Hypothalamus (tissue), 51 donors: ENCODE measurements at places on chromosomes 7 and 10.
A peak's percentile ranks its signal among the peaks of the same experiment; 100 is the strongest.

DNA sequence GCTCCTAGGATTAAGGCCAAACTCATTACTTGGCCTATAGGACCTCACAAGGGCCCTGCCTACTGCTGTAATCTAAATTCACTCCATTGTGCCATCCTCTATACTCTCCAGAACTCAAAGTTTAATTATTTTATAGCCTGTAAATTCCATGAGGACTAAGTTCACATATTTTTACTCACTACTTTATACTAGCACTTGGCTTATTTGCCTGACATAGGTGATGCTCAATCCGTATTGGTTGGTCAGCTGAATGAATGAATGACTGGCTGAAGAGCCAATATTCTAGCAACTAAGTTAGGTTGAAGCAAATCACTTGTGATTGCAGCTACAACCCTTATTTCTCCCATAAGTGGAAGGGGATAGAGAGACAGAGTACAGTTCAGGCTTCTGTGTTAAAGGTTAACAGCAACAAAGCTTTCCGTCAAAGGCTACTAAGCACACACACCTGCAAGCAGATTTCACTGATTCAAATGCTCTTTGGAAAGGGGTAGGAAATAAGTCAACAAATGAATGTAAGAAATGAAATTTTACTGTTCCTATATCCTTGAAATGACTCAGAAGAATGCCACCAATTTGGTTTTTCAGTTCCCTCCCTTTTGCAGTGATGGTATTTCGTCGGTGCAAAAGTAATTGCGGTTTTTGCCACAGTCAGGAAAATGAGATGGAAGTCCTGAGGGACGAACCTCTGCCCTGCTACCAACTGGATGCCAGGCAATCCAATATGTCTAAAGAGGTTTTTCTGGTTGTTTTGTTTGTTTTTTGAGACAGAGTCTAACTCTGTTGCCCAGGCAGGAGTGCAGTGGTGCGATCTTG lies 120.7 kb downstream of the COL28A1 start:
- DNase-seq: no peak

DNA sequence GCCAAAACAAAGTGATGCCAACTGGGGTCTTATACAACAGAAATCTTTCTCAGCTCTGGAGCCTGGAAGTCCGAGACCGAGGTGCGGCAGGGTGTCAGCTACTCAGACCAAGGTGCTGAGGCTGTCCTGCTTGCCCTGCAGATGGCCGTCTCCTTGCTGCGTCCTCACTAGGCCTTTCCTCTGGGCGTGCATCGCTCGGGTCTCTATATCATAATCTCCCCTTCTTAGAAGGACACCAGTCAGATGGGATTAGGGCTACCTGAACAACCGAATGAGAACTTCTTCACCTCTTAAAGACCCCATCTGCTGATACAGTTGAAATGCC lies 244.7 kb downstream of the EBF3 start:
- no peak for DNase-seq

GRCh38 chr7:34497153-34497777 lies 160.8 kb upstream of the NPSR1 start:
- no peak for DNase-seq

GRCh38 chr7:33666531-33666930 lies 238.8 kb upstream of the BMPER start:
- no peak for DNase-seq

DNA sequence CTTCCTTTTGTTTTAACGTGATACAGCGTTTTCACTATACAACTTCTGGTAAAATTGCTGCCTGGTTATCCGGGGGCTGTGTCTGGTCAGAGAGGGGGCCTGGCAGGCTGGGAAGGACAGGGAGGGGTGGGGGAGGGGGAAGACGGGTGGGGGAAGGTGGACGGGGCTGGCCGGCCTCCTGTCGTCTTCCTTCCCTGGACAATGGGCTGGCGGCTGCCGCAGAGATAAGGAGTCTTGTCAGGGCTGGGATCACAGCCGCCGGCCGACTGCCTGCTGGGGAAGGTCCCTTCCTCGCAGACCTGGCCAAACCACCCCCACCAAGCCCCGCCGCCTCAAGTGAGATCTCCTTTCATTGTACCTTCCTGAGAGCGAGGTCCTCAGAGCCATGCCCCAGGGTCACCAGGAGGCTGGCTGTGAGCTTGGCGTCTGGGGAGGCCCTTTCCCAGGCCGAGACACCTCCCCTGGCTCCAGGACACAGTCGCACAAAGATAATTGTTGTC lies 151.2 kb upstream of the TNRC18 start:
- DNase-seq: no peak

DNA sequence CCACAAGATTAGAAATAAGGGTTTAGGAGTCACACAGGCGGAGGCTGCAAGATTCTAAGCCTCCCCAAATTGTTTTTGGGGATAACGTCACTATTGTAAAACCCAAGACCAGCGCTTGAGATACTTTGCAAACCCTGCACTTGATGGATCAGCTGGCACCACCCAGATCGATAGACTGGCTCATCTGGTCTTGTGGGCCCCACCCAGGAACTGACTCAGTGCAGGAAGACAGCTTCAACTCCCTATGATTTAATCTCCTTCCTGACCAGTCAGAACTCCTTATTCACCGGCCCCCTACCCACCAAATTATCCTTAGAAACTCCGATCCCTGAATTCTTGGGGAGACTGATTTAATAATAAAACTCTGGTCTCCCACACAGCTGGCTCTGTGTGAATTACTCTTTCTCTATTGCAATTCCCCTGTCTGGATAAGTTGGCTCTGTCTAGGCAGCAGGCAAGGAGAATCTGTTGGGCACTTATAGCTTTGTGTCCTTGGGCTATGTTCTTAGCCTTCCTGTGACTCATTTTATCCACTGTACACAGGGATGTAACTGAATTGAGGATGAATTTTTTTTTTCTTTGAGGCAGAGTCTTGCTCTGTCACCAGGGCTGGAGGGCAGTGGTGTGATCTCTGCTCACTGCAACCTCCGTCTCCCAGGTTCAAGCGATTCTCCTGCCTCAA lies 64.4 kb upstream of the CARD11 start:
- no peak for DNase-seq

DNA sequence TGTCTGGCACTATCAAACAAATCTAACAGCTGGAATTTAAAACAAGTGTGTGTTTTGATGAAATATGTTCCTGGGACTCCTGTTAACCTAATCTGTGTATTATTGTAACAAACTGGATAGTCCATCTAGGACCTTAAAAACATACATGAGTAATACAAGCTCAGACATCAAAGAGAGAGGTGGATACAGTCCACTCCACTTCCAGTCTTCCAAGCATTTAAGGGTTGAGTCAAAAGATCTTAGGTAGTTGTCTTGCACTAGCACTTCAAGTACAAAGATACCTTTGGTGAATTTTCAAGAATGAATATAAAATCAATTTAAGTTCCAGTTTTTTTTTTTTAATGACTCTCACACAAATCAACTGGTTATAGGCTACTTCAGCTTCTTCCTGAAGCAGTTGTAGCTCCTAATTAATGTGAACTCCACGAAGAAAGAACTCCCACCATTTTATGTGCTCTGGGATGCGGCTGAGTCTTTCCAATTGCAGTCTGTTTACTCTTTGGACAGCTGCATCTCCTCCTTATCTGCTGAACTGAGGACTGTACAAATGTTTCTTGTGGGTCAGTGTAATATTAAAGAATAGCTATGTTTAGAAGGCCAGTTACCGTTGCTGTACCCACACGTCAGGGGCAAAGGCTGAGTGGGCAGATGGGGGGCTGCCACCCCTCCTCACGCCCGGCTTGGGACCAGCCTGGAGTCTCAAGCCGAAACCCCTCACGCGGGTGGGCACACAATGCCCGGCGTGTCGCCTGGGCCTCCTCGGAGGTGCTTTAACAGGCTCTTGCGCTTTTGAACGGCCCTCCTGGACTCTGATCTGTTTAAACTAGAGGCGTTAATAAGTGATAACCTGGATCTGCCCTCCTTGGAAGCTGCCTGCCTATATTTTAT lies 2.9 kb upstream of the IGF2BP3 start:
- no peak for DNase-seq

GRCh38 chr10:104766341-104766740 lies 125.3 kb downstream of the SORCS3 start:
- DNase-seq: no peak

GRCh38 chr7:28002638-28003037 lies 178.0 kb downstream of the JAZF1 start:
- DNase-seq: no peak

DNA sequence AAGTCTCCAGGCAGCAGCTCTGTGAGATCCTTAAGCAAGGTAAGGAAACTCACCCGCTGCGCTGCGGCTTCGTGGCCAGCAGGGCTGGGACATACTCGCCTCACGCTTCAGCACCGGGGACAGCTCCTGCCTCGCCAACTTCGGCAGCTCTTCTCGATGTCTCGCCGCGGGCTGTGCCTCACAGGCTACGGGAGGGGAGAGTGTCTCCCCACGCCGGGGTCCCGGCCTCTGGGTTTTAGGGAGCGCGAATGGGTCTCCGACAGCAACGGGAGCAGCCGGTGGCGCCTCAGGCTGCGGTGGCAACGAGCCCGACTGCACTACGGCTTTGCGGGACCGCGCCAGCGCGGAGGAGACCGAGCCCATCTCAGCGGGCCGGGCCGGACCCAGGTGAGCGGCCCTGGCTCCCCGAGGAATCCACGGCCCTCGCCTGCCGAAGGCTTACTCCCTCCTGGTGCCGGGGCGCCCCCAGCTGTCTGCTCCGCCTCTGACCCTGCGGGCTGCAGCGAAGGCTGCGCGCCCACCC lies 62.4 kb downstream of the LSM5 start:
- DNase-seq: peak; percentile 54

DNA sequence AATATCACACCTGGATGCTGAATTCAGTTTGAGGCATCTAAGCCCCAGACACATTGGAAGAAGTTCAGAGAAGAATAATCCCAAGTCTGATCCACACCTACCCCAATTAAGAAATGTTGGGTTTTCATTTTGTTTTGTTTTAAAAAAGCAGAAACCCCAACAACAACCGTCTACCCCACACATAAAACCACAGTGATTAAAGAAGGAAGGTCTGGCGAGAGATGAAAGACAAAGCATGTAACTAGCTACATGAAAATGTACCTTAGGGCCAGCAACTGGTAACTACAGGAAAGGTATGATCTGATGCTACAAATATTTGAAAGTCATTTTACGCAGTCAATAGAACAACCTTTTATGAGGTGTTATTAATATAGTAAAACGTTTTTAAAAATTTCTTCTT lies 1112.3 kb downstream of the GATA3 start:
- DNase-seq: no peak

- DNase-seq: no peak
Measured at GRCh38 chr7:69568266-69568665, 30.0 kb upstream of the AUTS2 start.

DNA sequence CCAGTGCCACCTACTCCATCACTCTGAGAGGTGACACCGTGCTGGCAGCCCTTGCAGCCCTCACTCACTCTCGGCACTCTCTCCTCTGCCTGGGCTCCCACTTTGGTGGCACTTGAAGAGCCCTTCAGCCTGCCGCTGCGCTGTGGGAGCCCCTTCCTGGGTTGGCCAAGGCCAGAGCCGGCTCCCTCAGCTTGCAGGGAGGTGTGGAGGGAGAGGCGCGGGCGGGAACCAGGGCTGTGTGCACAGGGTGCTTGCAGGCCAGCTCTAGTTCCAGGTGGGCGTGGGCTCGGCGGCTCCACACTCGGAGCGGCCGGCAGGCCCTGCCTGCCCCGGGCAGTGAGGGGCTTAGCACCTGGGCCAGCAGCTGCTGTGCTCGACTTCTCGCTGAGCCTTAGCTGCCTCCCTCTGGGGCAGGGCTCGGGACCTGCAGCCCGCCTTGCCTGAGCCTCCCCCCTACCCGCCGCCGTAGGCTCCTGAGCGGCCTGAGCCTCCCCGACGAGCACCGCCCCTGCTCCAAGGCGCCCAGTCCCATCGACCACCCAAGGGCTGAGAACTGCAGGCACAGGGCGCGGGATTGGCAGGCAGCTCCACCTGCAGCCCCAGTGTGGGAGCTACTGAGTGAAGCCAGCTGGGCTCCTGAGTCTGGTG lies 48.7 kb upstream of the SLC35G1 start:
- DNase-seq: no peak

DNA sequence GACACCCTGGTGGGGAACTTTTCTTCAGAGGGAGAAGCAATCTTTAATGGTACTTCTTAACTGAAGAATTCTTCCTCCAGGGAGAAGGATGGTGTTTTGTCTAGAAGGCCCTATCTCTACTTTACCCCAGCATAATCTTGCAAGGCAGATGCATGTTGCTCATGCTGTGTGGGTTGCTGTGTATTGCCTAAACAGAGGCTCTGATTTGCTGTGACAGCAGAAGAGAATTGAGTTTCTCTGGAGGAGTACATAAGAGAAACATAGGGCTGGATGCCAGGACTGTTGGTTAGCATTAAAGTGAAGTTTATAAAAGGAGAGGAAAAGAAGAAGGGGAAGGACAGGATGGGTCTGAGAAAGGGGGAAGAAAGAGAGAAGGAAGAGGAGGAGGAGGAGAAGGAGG lies 248.1 kb upstream of the HPS1 start:
- no peak for DNase-seq

DNA sequence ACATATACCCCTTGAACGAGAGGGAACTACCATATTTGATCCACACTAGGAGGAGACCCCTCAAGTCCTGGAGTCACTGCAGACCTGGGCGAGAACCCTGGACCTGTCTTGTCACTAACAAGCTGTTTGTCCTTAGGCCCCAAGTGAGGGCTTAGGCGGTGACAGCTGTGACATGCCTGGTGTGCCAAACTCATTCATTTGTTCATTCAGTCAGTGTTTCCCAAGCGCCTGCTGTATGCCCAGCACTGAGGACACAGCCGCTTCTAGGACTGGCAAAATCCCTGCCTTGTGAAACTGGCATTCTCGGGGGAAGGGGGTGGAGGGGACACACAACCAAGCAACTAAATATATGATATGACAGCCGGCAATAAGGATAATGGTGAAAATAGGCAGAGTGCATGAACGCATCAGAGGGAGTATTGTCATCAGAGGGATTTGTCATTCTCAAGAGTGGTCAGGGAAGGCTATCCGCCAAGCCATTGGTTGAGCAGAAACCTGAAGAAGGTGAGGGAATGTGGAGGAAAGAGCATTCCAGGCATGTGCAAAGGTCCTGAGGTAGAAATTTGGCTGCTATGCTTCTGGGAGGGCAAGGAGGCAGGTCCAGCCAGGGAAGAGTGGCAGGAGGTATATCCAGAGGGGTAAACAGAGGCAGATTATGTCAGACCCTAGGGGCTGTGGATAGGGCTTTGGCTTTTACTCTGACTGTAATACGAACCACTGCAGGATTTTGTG lies 11.0 kb downstream of the SH2B2 start:
- no peak for DNase-seq

- DNase-seq: no peak
Measured at GRCh38 chr7:46449743-46450142, 528.7 kb upstream of the IGFBP3 start.

DNA sequence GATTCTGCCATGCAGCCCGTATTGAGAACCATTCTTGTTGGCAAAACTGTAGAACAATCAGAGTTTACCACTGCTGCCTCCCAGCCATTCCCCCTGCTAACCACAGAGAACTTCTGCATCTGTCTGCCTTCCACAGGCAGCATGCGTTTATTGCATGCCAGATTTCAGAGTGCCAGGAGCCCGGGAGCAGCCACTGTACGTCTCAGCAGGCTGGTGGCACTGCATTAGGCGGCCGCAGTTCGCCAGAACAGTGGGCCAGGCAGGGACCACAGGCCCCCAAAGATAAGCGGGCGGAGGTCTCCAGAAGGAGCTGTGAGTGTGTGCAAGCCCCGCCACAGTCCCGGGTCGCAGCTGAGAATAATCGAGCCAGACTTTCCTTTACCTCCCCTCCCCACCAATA lies 31.8 kb downstream of the ZNF467 start:
- DNase-seq: no peak
